ENCODE measurements at places on chromosomes 2 and 18.

DNA sequence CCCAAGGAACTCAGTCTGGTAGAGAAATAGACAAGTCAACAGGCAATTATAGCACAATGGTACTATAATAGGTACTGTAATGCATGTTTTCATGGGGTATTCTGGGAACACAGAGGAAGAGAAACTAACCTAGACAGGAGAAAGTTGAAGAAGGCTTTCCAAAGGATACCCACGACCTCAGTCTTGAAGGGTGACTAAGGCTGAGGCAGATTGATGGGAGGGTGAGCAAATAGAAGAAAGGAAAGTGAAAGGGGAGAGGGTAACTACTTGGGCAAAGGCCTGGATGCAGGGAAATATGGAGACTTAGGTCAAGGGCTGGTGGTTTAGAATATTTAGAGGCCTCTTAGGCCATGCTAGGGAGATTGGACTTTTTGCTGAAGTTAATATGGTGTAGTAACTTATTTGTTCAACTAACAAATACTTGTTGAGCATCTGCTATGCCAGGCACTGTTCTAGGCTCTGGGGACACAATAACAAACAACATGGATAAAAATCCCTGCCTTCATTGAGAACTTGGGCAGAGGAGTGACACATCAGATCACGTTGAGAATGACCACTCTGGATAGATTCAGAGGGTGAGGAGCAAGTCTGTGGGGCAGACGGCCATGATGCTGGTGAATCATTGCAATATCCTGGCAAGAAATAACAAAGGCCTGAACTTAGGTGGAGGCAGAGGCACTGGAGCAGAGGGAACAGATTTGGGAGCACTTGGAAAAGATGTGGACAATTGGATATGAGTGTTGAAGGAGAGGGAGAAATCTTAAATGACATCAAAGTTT lies 56.4 kb downstream of the PLB1 start:
- DNase-seq, result peak; percentile 29

DNA sequence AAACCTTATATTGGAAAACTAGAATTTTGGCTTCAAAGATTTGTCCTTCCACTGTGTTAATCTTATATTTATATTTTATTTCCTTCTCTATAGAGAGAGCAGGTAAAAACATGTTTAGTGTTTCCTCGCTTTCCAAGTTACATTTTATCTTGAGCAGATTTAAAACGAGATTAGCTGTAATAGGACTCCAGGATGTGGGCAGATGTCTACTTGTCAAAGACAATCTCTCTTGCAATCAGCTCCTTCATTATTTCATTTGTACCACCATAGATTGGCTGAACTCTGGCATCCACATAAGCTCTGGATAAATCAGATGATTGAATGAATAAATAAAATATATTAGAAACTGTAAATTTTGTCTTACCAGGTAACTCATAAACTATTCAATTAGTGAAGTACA lies 17.5 kb upstream of the KANSL1L start:
- no peak for DNase-seq

GRCh38 chr18:55996717-55997116 lies 408.7 kb upstream of the TCF4 start:
- no peak for DNase-seq

DNA sequence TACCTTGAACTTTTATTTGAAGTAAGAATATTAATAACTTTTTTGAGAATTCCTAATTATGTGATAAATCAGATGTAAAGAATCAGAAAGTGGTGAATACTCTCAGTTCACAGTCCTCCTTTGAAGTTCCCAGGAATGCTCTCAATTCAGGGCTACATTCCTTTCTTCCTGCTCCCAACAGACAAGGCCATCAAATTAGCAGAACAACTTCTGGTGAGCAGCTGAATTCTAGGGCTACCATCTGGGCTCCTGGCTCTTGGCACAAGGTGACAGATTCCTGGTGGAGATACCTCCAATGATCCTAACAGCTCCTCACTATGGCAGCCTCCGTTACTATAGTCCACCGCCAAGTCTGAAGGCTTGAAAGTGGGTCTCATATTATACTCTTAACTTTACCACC lies 37.8 kb upstream of the OLA1 start:
- no peak for DNase-seq

DNA sequence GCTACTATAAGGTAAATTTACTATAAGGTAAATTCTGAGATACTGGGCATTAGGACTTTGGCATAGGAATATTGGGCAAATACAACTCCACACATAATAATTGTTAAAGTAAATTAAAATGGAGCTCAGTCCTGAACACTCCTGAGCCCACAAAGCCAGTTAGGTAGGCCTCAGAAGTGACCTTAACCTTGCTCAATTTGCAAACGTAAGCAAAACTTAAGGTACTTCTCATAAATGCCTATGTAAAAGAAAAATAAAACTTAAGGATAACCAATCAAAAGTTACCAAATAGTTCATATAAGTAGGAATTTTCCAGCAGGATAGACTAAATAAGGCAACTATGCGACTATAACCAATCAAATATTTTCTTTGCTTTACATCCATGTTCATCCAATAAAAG lies 197.7 kb downstream of the MC4R start:
- DNase-seq, result no peak

GRCh38 chr2:100978582-100979191 lies 23.4 kb upstream of the RPL31 start:
- peak; percentile 30 for DNase-seq

- no peak for DNase-seq
These were observed 33.9 kb downstream of the TMEM18 start for GRCh38 chr2:643334-643733.

- no peak for DNase-seq
These were observed 50.0 kb upstream of the ZFP36L2 start for GRCh38 chr2:43276266-43276941.

DNA sequence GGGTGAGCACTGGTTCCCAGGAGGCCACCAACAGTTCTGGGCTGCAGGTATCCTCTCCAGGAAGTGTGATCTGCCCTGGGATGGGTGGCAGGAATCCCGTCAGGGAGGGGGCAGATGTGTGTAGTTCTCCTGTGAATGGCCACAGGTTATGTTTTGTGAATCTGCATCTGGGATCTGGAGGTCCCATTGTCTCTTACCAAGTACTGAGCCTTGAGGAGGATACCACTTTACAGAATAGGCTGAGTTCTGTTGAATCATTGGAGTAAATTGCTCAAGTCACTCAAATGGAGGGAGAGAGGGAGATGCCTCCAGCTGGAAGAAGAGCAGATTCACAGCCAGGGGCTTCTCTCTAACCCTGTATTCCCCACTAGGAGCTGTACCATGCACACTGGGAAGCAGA lies 168.2 kb downstream of the ANKRD30B start:
- DNase-seq, result no peak

DNA sequence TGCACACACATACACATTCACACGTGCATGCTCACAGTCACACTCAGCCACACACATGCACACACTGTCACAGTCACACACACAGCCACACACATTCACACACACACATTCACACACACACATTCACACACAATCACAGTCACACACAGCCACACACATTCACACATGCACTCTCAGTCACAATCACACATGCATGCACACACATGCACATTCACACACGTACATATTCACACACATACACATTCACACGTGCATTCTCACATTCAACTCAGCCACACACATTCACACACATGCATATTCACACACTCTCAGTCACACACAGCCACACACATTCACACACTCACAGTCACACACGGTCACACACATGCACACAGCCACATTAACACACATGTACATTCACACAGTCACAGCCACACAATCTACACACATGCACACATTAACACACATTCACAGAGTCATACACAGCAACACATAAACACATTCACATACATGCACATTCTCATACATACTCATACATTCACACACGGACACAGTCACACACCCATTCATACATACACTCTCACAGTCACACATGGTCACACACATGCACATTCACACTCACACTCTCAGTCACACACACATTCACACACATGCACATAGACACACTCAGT lies 239.8 kb downstream of the EIPR1 start:
- DNase-seq, result no peak

- DNase-seq, result no peak
These were observed 87.0 kb upstream of the KCNH7 start for GRCh38 chr2:162925595-162925994.

- no peak for DNase-seq
These were observed 120.8 kb downstream of the FAM168B start for GRCh38 chr2:130972410-130972809.

GRCh38 chr2:98487101-98487805 lies 42.6 kb downstream of the INPP4A start:
- no peak for DNase-seq
